ENCODE measurements at places on chromosomes 6 and 20.

DNA sequence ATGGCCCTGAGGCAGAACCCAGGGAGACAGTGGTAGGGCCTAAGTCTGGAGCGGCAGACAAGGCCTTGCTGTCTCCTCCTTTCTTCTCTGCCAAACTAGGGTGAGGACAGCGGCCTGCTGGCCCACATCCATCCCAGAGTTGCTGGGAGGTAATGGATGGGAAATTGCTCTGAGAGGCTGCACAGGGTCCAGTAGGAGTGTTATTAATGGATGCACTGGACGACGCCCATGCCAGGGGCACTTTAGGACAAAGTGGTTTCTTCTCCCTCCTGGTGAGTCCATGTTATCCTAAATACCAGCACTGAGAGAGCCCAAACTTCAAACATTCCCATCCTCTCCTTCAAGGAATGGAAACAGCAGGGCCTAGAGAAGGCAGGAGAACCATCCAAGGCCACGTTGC lies 28.3 kb upstream of the PREX1 start:
- DNase-seq, result no peak

- DNase-seq, result no peak
These were observed 36.1 kb downstream of the GMPR start for GRCh38 chr6:16274483-16274882.

DNA sequence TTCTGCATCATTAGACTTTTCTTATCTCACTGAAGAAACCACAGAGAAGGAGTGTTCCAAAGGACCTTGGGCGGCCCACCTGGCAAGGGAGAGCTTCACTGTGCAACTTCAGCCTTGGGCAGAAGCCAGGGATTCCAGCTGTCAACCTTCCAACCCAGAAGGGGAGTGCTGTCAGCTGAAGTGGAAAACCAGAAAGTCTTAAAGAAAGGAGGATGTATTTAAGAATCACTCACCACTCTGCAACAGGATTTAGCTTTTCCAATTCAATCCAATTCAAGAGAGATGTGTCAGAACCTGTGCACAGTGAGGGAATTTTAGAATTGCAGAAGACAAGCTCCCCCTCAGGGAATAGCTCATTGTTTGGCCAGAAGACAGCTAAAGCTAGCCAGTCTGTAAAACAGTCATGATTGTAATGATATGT lies 553.7 kb downstream of the CD83 start:
- no peak for DNase-seq

GRCh38 chr6:44079672-44080071 lies 47.6 kb downstream of the MRPL14 start:
- no peak for DNase-seq

DNA sequence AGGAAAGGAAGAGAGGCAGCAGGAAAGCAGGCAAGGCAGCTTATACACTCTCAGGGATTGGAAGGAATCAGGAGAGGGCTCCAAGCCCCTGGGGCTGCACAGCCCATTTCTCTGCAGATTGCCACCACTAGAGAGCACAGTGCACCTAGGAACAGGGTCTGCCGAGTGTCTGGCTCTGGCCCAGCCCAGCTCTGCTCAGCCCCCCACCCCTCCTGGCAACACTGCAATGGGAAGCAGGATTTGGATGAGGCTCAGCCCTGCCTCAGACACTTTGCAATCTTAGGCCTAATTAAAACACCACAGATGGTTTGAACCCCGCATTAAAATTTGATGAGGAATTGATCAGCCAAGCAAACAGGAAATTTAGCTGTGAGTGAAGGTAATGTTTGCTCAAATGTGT lies 252.7 kb downstream of the DHX35 start:
- no peak for DNase-seq

DNA sequence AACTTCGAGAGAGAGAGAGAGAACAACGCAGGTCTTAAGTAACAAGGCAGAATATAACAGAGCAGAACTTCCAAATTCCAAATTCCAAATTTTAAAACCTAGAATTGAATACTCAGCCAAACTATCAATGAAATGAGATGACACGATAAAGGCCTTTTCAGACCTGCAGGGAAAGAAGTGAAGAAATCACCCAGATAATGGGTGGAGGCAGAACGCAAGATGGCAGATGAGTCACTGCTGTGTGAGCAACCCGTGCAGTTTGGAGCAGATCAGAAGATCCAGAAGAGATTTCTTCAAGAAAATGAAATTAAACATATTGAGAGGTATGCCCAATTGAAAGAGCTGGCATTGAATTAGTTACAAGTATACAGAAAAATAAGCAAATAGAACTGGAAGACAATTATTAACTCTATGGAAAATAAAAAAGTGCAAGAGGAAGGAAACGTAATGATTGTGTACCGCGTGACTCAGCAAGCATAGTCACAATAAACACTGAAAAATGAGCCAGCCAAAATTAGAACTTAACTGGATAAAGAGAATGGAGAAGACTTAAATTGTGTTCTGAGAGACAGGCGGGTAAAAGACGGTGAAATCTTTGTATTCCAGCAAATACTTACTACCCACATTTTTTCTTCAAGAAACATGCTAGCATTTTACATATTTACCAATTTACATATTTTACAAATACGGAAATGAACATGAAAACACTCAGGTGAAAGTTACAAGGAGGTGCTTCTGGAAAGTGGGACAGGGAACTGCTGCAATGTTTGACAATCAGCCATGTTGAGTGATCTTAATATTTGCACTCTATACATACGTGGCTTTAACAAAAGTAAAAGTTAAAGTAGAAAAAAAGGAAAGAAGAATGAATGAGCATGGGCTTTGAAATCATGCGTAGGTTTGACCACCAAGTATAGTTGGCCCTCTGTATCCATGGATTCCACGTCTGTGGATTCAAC lies 87.9 kb upstream of the CDYL start:
- peak; percentile 90 for DNase-seq

DNA sequence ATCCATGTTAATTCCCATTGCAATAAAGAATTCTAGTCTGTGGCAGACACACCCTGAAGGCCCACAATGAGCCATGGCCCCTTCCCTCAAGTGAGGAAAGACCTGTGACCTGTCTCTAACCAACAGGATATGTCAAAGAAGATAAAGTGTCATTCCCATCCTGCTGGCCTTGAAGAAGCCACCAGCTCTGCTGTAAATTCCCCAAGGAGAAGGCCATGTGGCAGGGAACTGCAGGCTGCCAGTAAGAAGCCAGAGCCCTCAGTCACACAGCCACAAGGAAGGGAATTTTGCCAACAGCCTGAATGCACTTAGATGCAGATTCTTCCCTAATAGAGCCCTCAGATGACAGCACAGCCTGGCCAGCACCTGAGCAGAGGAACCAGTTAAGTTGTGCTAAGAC lies 24.8 kb downstream of the VIP start:
- DNase-seq, result no peak

DNA sequence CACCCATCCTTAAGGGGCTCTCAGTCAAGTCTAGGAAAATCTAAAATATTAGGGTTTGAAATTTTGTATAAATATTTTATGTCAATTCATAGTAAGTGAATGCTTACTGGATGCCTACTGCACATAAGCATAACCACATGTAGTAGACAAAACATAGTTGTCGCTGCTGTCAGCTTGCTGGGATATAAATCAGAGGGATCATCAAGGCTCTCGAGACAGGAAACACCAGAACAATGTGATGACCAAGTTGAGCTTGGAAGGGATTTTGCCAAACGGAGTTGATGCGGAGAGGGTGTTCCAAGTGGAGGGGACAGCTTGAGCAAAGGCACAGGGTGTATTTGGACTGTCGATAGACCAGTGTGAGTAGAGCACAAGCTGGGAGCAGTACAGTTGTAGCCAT lies 105.8 kb upstream of the SUPT3H start:
- DNase-seq, result no peak

- DNase-seq, result no peak
These were observed 81.0 kb upstream of the FAM8A1 start for GRCh38 chr6:17519120-17519519.

DNA sequence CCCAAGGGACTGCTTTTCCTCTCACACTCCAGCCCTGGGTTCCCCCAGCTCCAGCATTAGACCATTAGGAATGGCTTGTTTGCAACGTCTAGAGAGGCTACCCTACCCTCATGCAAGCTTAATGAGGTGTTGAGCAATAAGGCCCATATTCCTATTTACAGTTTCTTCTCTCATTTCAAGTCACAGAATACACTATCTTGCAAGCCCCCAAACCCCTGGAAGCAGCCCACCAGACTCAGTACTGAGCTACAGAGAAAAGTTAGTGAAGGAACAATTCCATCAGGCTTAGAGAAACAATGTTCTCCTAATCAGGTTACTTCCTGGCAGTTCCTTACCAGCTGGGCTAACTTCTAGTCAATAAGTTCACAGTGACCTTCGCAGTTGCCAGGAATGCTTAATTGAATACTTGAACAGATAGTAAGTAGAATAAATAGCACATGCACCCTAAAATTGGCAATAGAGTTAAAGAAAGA lies 606.5 kb upstream of the NOX3 start:
- no peak for DNase-seq

DNA sequence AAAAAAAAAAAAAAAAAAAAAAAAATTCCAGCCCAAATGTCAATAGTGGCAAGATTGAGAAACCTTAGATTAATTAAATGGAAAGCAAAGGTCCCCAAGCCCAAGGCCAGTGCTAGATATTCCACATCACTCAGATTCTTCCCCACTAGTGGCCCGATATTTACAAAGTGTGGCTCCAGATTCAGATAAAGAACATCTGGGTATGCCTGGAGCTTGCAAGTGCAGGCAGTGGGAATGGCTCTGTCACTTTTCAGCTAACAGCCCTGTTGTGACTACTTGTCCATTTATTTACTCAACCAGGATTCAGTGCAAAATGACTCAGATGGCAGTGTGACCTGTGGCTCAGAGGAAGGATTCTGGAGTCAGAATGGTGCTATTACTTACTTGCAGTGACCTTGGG lies 8.2 kb upstream of the KCNB1 start:
- DNase-seq, result no peak

GRCh38 chr6:133999305-133999704 lies 46.3 kb downstream of the TBPL1 start:
- no peak for DNase-seq

DNA sequence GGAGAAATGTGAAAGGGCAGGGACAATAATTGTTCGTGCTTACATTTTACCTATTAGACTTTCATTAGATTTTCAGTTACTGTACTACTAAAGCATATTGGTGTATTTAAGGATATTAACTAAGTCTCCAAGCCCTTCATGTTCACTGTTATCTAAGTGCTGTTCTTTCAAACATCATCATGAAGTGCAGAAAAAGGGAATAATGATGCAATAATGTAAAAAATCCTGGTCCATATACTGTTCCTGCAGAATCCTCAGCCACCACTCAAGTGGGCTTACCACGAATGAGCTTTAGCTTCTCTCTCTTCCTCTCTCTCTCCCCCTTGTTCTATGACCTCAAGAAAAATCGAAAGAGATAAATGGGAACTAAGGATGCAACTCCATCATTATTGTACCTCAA lies 600.7 kb downstream of the UTRN start:
- DNase-seq, result no peak

GRCh38 chr6:1617466-1618310 lies 8.0 kb downstream of the FOXC1 start:
- DNase-seq, result no peak

- no peak for DNase-seq
These were observed 255.7 kb upstream of the PRND start for GRCh38 chr20:4465855-4466545.

- no peak for DNase-seq
These were observed 122.7 kb downstream of the GFRAL start for GRCh38 chr6:55450005-55450404.

GRCh38 chr20:20293691-20294385 lies 74.1 kb upstream of the INSM1 start:
- peak; percentile 22 for DNase-seq

DNA sequence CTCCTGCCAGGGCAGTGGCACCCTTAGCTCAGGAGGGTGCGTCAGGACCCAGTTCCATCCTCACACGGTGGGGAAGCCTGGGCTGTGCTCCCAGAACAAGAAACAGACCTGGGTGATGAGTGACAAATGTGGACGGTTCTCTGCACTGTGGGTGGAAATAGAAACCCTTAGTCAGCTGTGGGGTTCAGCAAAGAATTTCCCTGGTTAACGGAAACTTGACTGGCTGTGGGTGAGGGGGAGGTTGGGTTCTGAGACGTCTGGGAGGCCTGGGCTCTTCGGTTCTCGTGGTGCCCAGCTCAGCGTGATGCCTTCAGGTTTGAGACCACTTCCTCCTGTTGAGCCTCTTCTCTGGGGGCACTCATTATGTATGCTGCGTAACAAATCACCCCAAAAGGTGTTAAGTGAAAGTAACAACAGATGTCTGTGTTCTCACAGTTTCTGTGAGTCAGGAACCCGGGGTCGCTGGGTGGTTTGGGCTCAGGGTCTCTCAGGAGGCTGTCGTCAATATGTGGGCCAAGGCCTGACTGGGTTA lies 53.1 kb upstream of the FAM83D start:
- DNase-seq, result no peak

DNA sequence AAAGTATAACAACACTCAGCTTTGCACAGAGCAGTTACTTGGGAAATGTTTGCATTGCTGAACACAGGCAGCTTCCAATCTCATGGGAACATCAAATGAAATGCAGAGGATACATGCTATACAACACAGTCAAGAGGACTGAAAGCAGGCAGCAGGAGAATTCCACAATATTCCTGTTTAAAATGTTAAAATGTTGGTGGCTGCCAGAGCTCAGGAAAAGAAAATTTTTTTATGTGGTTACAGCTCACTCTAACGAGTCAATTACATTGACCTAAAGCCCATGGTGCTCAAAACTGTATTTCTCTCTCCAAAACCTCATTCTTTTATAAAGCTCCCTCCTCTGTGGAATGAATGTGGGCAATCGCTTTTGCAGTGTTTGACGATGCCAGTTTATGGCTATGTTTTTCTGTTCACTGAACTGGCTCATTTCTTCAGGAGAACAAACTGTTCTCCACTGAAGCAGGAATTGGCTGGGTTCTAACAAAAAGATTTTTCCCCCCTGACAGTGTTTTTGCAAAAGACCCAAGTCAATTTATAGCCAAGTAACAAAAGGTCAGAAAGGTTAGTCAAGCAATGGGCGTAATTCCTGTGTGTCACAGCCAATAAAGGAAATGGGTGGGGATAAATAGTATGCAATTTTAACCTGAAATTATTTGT lies 69.0 kb downstream of the ZHX3 start:
- DNase-seq, result no peak

DNA sequence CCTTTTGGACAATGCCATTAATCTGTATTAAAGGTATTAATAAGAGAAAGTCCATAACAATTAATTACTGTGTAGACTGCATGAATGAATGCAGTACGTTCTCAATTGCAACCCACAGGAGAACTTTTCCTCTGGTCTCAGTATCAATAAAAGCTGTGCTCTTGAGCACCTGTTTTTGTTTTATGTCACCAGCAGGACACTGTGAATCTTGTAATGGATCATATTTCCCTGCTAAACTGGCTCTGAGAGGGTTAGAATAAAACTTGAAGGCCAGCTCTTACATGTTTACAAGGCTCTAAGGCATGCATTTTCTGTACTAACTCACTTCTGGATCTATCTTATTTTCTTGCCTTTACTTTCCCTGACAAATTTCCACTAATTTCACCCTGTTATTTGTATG lies 214.3 kb upstream of the PLN start:
- DNase-seq, result no peak

DNA sequence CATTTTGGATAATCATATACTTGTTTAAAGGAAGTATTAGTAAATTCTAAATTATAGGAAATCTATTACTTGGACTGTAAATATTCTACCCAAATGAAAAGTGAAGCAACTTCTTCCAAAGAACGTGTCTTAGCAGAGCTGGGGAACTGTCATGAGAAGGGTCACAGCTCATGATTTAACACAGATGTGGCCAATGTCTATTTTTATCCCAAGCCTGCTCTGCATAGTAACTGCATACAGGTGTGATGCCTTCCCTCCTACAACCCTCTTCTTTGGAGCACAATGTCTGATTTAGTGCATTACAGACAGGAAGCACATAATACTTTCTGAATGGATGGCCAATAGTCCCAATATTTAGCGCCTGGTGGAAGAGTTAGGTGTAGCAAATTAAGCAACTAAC lies 138.7 kb upstream of the THEMIS start:
- no peak for DNase-seq

All from inflammatory macrophage (primary cell).